NCI-H1048 (cell line): ENCODE measurements at places on chromosomes 1 and 21.

DNA sequence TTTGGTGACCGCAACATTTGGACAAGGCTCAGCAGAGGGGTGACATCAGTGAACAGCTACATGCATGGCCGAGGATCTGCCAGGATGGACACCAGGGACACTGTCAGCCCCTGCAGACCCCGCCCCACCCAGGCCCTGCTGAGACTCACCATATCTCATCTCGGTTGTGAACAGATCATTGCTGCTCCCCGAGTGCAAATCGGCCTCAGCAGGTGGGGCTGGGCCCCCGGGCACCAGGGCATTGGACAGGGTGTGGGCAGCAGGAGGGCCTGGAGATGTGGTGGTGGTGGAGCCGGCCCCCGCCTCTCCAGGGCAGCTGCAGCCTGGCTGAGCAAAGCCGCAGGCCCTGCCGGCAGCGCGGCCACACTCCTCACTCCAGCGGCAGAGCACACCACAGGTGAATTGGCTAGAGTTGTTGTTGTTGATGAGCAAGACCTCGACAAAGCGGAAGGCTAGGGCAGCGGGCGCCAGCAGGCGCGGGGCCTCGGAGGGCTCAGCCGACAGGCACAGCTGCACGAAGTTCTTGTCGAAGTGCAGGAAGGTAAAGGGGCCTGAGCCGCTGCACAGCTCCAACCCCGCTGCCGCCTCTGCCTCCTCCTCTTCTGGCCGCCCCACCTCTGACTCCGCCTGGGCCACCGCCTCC lies 8.2 kb downstream of the ADGRB2 start:
- no peak for DNase-seq

- DNase-seq = no peak
These were observed 127.1 kb upstream of the GADD45A start for GRCh38 chr1:67557696-67558448.

DNA sequence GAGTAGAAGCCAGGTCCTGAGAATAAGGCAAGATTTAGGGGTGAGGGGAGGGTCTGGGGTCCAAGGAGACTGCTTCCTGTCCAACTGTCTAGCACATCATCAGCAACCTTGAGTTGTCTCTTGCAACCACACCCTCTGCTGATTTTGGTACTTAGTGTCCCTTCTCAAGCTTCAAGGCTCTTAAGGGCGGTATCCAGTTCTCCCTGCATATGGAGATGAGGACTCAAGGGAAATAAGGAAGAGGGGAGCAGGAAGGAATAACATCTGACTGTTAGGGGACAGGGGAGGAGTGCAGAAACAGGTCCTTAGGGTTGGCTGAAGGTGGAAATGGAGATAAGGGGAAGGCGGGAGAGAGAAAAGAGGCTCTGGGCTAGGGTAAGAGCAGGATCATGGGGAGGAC lies 12.3 kb downstream of the MYOG start:
- DNase-seq = no peak

DNA sequence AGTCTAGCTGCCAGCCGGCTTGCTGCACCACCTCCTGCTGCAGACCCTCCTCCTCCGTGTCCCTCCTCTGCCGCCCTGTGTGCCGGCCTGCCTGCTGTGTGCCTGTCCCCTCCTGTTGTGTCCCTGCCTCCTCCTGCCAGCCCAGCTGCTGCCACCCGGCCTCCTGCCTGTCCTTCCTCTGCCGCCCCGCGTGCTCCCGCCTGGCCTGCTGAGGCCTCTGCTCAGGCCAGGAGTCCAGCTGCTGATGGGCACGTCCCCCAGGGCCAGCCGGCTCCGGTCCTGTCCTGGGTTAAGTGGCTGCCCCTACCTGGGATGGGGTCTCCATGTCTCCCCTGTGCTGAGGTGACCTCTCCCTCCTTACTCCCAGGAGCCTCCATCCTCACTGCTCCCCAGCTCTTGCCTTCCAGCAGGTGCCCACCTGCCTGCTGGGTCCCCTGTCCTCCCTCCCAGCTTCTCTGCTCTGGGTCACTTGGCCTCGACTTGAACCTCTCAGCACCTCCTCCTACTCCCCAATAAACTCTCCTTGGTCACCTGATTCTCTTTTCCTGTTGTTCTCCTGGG lies 870 bp downstream of the KRTAP10-8 start:
- no peak for DNase-seq

- DNase-seq = no peak
These were observed 61.7 kb upstream of the MRPS6 start for GRCh38 chr21:34011660-34012059.

DNA sequence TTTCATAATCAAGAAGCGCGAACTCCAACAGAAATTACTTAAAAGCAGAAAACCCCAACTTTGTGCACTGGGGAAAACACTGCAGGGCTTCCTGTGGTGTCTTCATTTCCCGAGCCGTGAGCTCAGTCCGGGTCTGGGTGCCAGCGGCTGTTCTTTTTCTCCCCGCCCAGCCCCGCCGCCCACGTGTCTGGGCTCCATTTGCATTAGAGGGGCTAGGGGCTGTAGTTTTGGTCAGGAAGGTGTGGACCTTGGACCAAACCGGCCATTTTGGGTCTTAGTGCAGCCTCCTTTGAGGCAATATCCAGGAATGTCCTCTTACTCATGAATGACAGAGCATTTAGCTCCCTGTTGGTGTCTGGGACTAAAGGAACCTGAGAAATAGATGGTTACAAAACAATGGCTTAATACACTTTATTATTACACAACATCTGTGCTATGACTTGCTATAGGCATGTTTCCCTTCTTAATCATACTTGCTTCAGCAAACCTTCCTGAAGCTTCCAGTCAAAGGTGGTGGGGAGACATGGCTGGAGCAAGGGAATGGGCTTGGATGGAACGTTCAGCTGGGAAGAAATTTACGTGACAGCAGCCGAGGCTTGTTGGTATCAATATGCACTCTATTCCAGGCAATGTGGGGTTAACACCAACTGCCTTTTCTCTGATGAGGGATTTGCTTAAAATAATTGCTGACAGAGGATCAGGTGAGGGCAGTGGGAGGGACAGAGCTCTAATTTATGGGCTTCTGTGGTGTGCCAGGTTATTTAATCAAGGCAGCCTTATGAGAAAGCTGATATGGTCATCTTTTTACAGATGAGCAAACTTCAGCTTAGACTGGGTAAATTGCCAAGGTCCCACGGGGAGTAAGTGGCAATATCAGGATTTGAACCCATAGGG lies 1.1 kb downstream of the AGTRAP start:
- DNase-seq = no peak

- no peak for DNase-seq
These were observed 74.0 kb upstream of the HSPA13 start for GRCh38 chr21:14456911-14457310.

DNA sequence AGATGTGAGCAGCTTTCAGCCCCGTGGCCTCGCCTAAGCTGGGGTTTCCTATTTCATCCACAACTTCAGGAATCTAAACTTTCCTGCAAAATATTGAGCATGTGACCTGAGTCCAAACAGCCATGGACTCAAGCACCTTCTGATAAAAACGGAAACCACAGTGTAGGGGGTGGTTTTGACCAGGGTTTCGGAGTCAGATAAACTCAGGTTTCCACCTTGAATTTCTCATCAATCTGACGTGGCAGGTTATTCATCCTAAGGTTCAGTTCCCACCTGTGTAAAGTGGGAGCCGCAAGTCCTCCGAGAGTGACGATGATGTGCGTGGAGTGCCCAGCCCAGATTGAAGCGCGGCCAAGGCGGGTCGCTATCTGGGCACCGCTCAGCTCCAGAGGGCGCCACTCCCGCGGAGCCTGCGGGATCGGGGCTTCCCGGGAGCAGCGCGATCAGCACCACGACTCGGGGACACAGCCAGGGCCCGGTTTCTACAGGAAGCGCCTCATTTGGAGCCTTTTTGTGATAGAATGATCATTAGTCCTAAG lies 871 bp upstream of the ETS2 start:
- no peak for DNase-seq

DNA sequence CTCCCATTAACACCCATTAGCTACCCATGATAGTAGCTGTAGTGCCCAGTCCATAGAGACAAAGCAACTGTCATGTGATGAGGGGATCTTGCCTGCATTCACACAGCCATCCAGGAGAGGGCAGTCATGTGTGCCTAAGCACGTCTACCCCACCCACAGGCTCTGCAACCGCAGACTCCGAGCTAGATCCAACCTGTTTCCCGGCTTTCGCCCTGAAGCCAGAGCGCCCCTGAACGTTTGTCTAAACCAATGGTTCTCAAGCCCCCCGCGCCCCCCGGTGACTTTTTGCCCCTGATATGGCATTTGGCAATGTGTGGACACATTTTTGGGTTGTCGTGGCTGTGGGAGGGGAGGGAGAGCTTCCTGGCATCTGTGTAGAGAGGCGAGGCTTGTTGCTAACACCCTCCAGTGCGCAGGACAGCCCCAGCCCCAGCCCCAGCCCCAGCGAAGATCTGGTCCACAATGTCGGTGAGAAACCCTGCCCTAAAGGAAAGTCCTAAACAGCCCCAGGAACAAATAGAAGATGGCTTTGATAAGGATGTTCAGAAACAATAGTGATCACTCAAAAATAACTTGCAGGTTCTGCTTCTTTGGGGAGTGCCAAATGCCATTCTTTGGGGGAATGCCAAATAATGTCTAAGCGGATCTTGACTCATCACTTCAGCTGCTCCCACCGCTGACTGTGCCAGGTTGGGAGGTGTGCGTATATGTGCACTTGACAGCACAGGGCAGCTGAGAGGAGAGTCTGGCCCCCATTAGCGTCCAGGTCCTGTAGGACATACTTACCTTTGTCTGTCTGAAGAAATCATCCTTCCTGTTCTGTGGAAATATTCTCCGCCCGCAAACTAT lies 34.5 kb downstream of the SLC44A3 start:
- peak; percentile 77 for DNase-seq

GRCh38 chr1:206939841-206940587 lies 6.3 kb downstream of the PIGR start:
- DNase-seq = no peak

- DNase-seq = no peak
These were observed 69.1 kb downstream of the SPSB1 start for GRCh38 chr1:9361630-9362260.

DNA sequence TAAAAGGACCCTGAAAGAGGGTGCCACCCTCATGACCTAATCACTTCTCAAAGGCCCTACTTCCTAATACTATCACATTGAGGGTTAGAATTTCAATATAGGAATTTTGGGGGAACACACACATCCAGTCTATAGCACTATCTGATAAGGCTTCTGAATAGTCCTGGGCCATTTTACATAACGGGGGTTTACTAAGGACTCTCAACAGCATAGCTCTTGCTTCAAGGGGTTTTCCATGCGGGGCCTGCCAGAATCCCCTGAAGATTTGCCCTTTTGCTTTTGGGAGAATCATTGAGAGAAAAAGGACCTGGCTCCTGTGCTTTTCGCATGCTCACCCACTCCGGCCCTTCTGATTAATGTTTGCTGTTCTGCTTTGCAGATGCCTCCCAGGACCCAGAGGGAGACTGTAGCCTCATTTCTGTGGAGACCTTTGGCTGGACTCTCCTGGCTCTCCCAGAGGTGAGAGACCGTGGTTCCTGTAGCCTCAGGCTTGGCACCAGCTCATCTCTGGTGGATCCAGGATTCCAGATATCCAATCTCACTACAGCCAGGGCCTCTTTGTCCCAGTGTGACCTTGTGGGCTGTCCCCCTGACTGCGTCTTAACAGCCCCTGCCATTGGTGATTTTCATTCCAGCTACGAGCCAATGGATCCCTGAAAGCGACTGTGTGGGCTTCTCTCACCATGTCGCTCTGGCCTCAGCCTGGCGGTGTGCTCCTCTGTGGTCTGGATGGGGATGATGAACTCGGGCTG lies 72.6 kb downstream of the DDR2 start:
- DNase-seq = no peak

DNA sequence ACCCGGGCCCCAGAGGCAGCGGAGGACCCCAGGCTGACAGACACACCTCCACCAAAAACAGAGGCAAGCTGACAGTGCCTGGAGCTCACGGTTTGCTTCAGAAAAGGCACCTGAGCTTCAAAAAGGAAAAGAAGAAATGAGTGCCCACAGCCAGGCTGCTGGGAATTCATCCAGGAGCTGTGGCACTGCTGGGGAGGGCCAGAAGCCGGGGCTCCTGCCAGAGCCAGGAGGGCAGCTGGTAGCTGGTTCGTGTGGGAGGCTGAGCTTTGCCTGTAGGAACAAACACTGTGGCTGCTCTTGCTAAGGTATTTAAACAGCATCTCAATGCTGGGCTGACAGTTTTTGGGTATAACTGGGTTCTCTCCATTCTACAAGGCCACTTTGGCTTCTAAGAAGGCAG lies 19.5 kb downstream of the KCNJ6 start:
- no peak for DNase-seq
